NCI-H748 treated with DMSO at 0.1 percent for 48 hours (cell line): ENCODE measurements at places on chromosomes 12 and 14.

- DNase-seq = no peak
Observed at GRCh38 chr12:31317471-31318395, 8.2 kb downstream of the SINHCAF start.

GRCh38 chr14:67428501-67429031, 16.6 kb upstream of the PLEK2 start:
- no peak for DNase-seq

DNA sequence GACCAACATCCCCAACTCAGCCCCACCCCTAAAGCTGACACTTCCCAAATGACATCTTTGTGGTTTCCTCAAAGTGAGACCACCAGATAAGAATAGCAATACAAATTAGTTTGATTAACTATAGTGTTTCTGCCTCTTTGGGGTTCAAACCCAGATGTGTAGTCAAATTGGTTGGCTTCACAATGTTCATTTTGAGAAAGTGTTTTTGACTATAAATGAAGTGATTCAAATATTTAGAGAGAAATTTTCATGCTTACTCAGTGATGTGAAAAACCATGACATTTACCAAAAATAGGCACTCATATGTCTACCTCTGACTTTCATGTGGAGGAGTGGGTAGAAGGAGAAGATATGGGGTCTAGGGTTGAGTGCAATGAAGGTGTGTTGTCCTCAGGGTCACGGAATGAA, 218.4 kb downstream of the BCAT1 start:
- DNase-seq = no peak

DNA sequence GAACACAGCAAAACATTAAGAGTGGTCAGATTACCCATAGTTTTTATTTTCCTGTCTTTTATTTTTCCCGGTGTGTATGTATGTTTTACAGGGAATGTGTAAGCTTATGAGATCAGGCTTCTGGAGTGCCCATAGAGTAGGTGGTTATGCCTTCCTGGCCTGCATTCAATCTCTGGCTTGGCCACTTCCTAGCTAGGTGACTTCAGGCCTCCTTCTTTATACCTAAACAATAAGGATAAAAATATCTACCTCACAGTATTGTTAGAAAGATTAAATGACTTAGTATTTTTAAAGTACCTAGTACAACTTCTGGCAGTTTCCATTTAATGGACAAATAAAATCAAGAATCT, 42.4 kb downstream of the ITPR2 start:
- DNase-seq = no peak

DNA sequence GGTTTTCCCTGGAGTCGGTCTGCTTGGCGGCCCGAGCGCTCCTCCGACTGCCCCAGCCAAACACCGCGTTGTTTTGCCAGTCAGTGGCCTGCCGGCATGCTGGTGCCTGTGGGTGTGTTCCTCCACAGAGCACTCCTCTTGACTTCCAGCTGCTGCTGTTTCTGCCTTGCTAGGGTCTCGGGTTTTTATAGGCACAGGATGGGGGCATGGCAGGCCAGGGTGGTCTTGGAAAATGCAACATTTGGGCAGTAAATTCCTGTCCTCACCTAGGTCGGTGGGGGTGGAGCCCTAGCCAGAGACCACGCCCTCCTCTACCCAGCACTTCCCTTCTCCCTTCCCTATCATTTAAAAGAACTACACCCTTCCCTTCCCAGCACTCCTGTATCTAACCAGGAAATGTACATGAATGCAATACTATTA, 34.7 kb upstream of the VASH1 start:
- DNase-seq = no peak

GRCh38 chr14:104360501-104360900, 219.1 kb upstream of the C14orf180 start:
- no peak for DNase-seq

- no peak for DNase-seq
Observed at GRCh38 chr12:116060764-116061163, 216.7 kb downstream of the MED13L start.

GRCh38 chr14:91244501-91244901, at the start of gene GPR68:
Gene GPR68, minus strand, starts transcription at chr14:91244704. Its CDS starts 9,654 bp downstream, at chr14:91235050.
- no peak for DNase-seq

DNA sequence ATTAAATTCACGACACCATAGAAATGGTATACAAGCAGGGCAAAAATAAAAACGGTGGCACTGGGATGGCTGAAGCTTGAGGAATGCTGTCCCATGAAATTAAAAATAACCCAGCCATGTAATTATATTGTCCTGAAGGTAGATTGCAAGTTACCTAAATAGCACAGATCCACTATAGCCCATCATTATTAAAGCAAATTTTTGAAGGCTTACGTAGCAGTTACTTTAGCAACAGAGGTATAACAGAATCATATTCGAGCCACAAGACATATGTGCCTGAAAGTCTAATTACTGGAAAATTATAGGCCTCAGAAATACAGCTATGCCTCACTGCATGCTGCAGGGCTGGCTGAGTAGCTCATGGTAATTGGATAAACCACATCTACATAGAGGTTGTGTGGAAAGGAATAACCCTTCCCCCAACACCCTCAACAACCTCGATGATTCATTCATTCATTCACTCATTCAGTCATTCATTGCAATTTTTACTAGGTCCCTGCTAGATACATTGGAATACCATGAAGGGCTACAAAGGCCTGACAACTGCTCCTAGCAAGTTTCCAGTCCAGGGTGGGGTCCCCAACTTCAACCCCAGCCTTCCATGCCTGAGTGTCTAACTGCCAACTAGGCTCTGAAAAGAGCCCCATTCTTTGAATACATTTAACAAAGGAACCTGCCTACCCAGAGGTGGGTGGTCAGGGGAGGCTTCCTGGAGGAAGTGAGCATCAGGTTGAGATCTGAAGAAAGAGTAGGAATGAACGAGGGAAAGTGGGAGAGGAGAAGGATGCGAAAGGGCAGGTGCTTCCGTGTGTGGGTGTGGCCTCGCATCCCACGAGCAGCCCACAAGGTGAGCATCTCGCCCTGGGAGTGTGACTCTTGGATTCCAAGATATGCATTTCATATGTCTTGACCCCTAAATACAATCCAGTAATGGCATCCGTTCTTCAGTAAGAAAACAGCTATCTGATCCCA, 18.0 kb upstream of the CMKLR1 start:
- no peak for DNase-seq

GRCh38 chr12:92784797-92785562, 82.2 kb downstream of the PLEKHG7 start:
- peak; percentile 95 for DNase-seq

GRCh38 chr14:79825046-79825521, 386.2 kb downstream of the DIO2 start:
- DNase-seq = no peak
